Activated CD4-positive, alpha-beta memory T cell treated with anti-CD3 and anti-CD28 coated beads, Interleukin-2, amount 10 ng/mL, durations not matched to agents 7 days and 5 days (primary cell): ENCODE measurements at places on chromosomes 3 and 15. TPM values are rescaled to one million over a fixed set of nuclear protein-coding genes. Genes with fewer than 3 reads are reported as not detected.

GRCh38 chr3:165434516-165434915 is 238.3 kb upstream of the SLITRK3 start:
- no peak for DNase-seq
- H3K36me3 ChIP-seq, result no peaks in the 10 kb centered on the region
- no peak overlapping the region for H3K27ac ChIP-seq
- H3K27me3 ChIP-seq, result no peaks in the 10 kb centered on the region

- DNase-seq, result no peak
- no peak overlapping the region for H3K4me3 ChIP-seq
- no peak overlapping the region for H3K27ac ChIP-seq
- H3K4me1 ChIP-seq, result peaks cover 2% of the 10 kb centered on the region
- H3K36me3 ChIP-seq, result peaks cover 72% of the 10 kb centered on the region
These were observed 34.2 kb downstream of the ZNF654 start for GRCh38 chr3:88093266-88093665.

- no peak overlapping the region for H3K4me3 ChIP-seq
- H3K4me1 ChIP-seq, result no peaks in the 10 kb centered on the region
- H3K27me3 ChIP-seq, result no peaks in the 10 kb centered on the region
- no peaks in the 10 kb centered on the region for H3K36me3 ChIP-seq
These were observed 20.0 kb upstream of the SLC28A1 start for GRCh38 chr15:84864444-84864795.

The RETNLB gene
- not detected for total RNA-seq
